ENCODE measurements at places on chromosomes 2 and 18. TPM values are rescaled to one million over a fixed set of nuclear protein-coding genes. Genes with fewer than 3 reads are reported as not detected.

CDH2 gene
- total RNA-seq: 326 TPM

DNA sequence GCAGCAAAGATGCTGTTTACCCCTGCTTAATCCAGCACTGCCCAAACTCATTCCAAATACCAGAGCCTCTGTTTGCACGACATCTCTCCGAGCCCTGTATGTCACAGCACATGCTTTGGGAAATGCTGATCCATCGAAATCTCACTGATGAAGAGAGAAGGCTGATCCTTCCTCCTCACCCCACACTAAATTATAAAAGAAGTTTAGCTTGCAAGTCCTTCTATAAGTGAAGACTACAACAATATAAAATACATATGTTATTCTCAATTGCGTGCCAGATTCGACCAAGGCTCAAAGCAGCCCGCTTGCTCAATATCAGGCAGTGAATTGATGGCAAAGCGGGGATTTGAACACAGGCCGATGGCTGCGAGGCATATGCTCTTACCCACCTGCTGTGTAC is 30.7 kb upstream of the SLC35F6 start:
- DNase-seq: no peak

GRCh38 chr2:231163414-231164095 is 34.9 kb upstream of the ARMC9 start:
- DNase-seq: no peak

GRCh38 chr2:170887896-170888295 is 41.2 kb upstream of the GORASP2 start:
- DNase-seq: peak; percentile 61

FAM161A gene
- 2.8 TPM for total RNA-seq

MARCO gene
- total RNA-seq: not detected

DNA sequence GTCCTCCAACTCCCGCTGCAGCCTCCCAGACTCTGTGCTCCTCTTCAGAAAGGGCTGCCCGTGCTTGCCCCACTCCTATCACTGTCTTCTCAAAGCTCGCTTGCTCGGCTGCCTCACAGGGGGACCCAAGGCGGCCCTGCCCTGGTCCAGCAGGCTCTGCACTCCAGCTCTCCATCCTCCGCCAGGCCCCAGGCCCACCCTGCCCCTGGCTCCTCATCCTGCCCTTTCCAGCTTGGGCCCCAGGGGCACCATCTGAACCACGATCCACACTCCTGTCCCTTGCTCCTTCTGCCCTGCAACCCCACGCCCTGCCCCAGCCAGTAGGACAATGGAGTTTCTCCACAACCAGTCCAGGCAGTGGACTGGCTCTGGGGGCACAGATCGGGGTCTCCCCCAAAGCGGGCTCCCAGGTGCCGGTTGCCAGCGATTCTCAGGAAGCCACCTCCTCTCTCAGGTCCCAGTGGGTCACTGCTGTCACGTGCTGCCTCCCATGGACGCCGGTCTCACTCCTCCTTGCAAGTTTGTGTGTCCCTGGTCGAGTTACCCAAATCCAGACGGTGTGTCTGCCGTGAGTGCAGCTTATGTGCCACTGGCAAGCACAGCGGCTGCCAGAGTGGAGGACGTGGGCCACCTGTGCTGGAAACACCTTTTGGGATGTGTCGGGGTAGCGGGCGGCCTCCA is 238.5 kb downstream of the HDAC4 start:
- no peak for DNase-seq

DPYSL5 gene
- total RNA-seq: 1.2 TPM

PCARE gene
- total RNA-seq: not detected

GRCh38 chr2:190277234-190278112 is 42.2 kb downstream of the HIBCH start:
- DNase-seq: peak; percentile 25

CRYBA2 gene
- not detected for total RNA-seq

DNA sequence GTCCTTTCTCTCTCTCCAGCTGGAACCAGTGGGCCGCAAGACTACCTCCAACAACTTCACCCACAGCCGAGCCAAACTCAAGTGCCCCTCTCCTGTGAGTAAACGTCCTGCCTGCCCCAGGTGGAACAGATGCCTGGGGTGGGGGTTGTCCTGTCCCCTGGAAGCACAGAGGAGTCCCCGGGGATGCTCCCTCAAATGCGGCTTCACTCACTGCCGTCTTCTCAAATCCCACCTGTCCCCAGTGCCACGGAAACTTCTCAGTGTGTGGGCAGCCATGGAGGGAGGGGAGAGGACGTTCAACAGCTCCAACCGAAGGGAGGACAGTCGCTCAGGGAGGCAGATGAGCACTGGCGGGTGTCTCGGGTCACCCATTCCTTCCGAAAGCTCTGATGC is 110.7 kb upstream of the PPP1CB start:
- no peak for DNase-seq

GRCh38 chr2:26471766-26472706 is 5.9 kb downstream of the OTOF start:
- no peak for DNase-seq

GRCh38 chr2:109125593-109126500 is 3.2 kb upstream of the SH3RF3 start:
- DNase-seq: peak; percentile 99

GREB1 gene
- 14.5 TPM for total RNA-seq

- DNase-seq: no peak
Observed at GRCh38 chr2:66926594-66927112, 470.5 kb upstream of the ETAA1 start.

HSPE1 gene
- 139 TPM for total RNA-seq

FRZB gene
- total RNA-seq: 0.67 TPM

GRCh38 chr2:9668687-9669345 is 38.0 kb upstream of the YWHAQ start:
- no peak for DNase-seq

- DNase-seq: no peak
Observed at GRCh38 chr2:239961662-239962613, 63.2 kb downstream of the NDUFA10 start.

DNA sequence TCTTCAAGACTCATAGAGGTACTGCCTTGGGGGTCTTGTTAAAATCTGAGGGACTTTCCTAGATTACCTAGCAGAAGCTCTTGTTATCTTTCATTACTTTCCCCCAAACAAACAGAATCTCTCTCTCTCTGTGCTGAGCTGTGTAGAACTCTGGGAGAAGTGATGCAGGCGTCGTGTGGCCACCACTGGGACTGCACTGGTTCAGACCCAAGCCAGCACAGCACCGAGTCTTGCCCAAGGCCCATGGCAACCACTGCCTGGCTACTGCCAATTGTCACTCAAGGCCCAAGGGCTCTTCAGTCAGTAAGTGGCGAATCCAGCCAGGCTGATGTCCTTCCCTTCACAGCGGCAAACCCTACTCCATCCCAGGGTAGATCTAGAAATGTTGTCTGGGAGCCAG is 28.6 kb downstream of the PPP1R1C start:
- DNase-seq: no peak

SAG gene
- total RNA-seq: not detected

GRCh38 chr18:39998317-39998716 is 1956.7 kb upstream of the PIK3C3 start:
- no peak for DNase-seq

- DNase-seq: no peak
Observed at GRCh38 chr18:39711701-39712100, 2146.1 kb upstream of the CELF4 start.

DNA sequence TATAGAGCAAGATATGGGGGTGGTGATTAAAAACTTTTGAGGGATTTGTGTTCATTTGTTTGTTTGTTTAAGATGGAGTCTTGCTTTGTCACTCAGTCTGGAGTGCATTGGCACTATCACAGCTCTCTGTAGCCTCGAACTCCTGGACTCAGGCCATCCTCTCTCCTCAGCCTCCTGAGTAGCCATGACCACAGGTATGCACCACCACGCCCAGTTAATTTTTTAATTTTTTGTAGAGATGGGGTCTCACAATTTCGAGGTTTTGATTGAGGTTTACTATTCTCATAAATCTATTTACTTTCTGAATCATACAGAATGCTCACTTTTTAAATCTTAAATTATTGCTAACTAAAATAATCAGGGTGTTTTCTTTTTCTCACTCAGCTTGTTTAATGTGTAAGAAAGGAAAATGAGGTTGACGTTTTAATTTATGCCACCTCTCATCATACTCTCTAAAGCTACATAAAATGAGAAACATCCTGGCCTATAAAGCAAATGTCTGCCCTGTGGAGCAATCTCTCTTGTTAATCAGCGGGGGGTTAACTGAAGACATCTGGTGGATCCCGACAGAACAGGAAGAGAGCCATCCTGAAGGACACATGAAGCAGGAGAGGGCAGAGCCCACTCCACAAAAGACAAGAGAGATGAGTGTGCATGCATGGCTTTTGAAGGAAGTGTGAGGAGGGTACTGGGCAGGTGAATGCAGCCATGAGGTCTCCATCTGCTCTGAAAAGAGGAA is 589.1 kb upstream of the SLC8A1 start:
- no peak for DNase-seq

BOLL gene
- not detected for total RNA-seq

DNA sequence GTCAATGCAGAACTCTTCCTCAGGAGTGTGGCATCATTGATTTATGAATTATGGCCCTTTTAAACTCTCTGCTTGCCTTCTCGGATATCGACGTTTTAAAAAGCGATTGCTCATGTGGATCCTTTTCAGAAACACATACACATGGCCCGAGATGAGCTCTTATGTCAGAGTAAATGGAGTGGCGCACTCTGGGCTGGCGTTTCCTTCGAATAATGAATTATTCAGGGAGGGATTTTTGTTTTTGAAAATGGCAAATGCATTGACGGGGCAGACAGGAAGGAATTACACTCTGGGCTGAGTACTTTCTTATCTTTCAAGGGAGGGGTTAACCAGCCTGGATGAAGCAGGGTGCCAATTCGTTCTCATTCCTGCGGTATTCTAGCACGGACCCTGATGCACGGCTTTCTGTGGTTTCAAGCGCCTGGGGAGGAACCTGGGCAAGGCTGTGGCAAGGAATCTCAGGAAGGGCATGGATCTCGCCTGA is 142.7 kb downstream of the PRKCE start:
- peak; percentile 68 for DNase-seq

GRCh38 chr2:101374821-101375561 is 12.3 kb downstream of the CREG2 start:
- DNase-seq: no peak

AOX1 gene
- 3.4 TPM for total RNA-seq

DNA sequence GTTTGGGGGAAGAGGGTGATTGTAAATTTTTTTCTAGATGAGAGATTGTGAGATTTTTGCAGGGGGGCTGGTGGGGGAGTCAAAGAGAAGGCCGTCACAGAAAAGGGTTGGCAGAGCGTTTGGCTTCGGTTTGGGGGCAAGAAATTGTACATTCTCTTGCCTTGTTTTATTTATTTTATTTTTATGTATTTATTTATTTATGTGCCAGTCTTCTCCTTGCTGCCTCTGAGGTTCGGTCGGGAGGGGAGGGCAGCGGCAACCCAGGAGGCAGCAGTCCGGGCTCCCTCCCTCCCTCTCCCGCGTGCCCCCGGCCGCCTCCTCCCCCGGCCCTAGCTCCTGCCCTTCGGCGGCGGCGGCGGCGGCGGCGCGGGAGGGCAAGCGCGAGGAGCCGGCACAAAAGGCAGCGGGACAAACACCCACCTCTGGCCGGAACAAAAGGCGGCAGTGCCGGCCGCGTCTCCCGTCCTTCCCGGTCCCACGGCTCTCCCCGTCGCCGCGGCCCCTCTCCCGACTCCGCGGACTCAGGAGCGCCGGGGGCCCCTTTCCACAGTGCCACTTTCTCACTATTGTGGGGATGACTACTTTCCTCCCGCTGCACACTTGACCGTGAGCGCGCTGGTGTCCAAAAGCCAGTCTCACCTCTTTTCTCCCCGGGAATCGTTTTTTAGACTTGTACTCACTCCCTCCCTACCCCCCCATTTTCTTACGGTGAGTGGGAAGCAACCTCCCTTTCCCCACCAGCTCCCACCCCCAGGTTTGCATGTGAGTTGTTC is 1.2 kb downstream of the BCL11A start:
- no peak for DNase-seq

GRCh38 chr2:220779931-220780330 is 792.2 kb downstream of the EPHA4 start:
- DNase-seq: peak; percentile 90

STARD6 gene
- not detected for total RNA-seq

ZNF396 gene
- total RNA-seq: 1.4 TPM

CD8A gene
- total RNA-seq: not detected

DNA sequence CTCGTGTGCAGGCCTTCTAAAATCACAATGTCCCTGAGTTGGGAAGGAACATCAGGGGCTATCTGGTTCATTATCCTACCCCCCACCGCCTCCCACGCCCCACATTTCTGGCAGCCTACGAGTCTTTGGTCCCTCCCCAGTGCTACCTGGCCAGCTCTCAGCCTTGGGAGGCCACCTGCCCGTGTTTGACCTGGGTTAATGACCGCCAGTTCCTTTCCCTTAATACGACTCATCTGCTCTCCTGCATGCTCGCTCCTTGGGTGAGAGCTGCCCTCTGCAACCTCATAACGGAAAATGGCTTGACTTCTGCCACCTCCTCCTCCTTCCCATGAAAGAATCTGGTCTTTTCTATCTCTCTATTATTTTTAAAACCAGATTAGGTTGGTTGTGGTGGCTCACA is 112.5 kb downstream of the NEDD4L start:
- no peak for DNase-seq

- peak; percentile 67 for DNase-seq
Observed at GRCh38 chr2:204673877-204674276, 128.6 kb downstream of the PARD3B start.

GRCh38 chr2:191835539-191836350 is 11.1 kb downstream of the CAVIN2 start:
- peak; percentile 48 for DNase-seq

DNA sequence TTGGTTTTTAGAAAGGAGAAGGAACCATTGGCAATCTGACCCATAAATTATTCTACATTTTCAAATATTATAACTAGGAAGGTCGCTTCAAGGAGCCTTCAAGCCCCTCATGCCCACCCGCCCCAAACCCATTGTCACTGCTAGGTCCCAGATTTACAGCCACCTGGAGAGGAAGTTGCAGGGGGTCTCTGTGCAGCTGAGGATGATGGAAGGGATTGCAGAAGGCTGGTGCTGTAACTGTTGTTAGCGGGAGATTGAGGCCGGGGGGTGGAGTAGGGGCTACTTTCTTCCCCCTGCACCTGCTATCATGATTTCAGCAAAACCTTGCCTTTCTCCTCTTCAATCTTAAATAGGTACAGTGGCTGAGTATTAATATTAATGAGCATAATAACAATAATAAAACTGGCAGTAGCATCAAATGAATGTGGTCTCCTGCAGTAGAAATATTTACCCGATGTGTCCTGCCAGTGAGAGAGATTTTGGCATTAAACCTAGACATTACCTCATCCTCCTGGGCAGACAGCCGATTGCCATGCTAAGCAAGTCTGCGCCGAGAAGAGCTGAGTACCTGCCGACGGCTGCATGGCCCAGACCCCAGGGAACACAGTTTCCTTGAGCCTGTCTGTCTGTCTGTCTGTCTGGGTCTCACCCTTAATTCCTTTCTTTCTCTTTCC is 225.4 kb downstream of the FAM210A start:
- peak; percentile 93 for DNase-seq

DSG1 gene
- total RNA-seq: 0.05 TPM

CPSF3 gene
- total RNA-seq: 40.3 TPM

All from astrocyte (in vitro differentiated cells and primary cell).